ENCODE measurements at places on chromosomes 5 and 9.

- DNase-seq = no peak
These were observed 34.7 kb upstream of the ADRB2 start for GRCh38 chr5:148791696-148792095.

DNA sequence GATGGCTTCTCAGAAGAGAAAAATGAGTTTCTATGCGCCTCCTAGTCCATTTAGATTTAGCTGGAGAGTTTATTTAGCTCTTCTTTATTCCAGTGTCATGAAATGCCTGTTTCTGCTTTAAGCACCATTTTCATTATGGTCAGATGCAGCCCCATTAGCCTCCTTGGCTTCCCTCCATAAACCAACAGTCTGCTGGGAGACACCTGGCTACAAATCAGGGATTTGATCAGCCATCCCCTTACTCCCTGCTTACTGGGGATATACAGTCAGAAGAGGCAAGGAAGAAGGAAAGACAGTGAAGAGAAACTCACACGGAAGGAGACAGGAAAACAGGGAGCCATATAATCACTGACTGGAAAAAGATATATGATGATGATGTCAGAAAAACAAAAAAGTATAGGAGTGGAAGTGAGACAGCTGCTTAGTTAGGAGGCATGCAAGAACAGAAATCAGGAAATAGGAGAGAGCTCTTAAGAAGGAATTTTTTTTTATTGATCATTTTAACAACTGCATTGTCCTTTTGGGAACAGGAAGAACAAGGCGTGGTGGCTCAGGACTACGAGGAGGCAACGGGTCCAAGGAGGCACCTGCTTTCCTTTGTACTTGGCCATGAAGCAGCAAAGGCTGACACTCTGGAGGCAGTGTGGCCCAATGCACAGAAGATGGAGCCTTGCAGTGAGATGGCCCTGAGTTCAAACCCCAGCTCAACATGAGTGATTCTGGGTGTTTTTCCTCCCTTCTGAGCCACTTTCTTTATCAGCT lies 56.1 kb downstream of the MED27 start:
- no peak for DNase-seq

GRCh38 chr5:36739751-36740221 lies 133.4 kb downstream of the SLC1A3 start:
- peak; percentile 42 for DNase-seq

DNA sequence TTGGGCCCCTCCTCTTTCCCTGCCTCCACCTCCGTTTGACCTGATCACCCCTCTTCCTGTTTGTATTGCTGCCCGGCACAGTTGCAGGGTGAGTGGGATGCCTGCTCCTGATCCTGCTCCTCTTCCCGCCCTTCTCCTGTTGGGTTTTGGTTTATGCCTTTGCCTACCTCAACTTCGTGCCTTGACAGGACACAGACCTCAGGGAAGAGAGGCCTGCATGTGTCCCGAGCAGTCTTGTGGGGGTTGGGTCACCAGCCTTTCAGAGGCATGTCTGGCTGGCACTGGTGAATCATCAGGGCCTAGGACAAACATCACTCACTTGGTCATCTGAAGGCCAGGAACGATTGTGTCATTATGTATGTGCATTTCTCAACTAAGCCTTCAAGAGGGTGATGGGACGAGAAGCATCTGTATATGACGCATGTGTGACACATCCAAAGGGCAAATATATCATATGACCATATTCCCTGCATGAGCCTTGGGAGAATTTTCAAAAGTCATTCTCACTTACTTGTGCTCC lies 56.9 kb downstream of the NPR3 start:
- peak; percentile 89 for DNase-seq

DNA sequence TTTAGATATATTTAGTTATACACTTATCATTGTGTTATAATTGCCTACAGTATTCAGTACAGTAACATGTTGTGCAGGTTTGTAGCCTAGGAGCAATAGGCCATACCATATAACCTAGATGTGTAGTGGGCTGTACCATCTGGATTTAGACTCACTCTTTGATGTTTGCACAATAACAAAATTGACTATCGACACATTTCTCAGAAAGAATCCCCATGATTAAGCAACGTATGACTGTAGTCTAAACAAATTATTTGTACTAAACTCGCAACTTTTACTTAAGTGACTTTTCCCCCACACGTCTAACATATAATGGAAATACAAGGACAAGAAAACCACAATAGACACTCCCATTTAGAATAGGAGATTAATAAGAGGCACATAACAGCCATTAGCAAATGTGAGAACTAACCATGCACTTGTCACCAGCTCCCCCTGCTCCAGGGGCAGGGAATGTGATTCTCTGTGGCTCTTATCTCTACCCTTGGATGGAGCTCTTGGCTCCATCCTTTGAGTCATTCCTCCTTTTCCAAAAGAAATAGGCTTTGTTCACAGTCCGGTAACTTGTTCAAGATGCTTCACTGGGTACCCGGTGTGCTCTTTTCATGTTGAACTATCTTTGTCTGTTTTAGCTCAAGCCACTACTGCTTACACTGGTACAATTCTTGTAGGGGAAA lies 8.7 kb upstream of the B4GALT1 start:
- DNase-seq = no peak

DNA sequence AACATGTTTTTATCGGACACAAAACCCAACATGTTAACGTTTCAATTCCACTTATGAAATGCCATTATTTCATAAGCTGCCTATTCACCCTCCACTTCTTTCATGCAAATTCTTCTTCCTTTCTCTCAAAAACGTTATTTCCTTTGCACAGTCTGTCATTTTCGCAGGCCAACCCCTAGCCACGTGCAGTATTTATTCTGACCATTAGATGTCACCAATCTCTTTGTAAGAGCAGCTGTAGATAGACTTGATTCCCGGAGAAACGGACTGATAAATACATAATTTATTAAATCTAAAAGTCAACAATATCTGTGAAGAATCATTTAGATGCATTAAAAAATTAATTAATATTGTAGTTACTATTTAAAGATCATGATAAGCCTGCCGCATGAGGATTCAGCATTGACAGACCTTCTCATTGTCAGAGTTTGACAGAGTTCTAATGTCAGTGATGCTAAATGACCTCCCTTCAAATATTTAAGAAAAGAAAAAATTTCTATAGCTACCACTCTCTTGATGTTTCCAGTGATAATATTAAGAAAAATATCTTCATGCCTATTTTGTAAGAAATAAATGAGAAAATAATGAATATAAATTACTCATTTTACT lies 933.6 kb downstream of the CDH12 start:
- peak; percentile 45 for DNase-seq

DNA sequence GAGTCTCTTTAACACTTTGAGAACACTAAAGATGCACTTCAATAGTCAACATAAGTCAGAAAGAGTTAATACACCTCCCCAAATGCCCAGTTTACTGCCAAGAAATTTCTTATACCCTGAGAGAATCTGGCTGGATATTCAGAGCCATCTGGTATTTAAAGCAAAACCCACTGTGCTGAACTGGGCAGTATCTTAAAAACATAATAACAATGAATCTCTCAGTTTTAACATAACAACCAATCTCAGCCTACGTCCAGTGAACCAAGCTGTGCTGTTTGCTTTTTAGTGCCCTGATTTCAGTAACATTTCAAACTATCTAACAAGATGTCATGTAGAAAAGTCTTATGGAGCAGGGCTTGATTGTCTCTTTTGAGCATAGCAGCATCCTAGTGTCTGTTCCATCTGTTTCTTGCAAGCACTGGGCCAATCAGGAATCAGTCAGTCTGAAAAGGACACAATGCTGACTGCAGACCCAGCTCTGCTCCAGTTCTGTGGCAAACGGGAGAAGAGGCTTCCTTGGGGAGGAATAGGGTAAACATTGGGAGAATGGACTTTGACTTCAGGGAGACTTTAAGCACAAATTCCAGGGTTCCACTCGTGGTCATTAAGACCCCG lies 43.6 kb upstream of the FAM81B start:
- no peak for DNase-seq

DNA sequence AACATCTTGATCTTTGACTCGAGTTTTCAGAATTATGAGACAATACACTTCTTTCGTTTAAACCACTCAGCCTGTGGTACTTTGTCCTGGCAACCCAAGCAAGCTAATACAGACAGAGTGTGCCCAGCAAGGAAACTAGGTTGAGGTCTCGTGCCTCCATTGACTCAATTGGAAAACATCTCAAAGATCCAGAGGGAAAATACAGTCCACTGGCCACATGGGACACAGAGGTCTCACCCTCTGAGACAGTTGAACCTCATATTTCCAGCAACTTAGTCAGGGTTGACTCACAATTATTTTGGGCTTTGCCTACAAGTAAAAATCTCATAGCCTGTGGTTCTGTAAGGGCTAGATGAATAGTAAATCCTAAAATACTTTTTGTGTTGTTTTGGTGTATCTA lies 631.5 kb downstream of the MTRR start:
- DNase-seq = peak; percentile 28

GRCh38 chr9:121853617-121854395 lies 202.4 kb downstream of the DAB2IP start:
- DNase-seq = no peak

GRCh38 chr9:78678877-78679276 lies 382.0 kb downstream of the PSAT1 start:
- DNase-seq = no peak

- DNase-seq = peak; percentile 47
These were observed 78.4 kb upstream of the ITGA1 start for GRCh38 chr5:52709167-52709925.

DNA sequence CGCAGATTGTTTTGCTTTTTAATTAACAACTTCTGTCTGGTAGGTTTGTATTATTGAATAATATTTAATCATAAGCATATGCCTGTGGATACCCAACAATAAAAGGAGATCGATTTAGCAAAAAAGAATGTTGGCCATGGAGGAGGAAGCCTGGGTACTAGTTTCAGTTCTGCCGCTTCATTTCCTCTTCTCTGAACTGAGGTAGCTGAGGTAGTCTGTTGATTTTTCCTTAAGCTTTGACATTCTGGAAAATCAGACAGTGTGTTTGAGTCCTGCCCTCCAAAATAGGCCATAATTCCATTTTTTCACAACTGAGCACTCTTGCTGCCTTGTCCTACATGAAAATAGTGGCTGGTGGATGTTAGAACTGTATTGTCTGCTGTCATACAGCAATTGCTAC lies 6.0 kb upstream of the GPR21 start:
- no peak for DNase-seq

DNA sequence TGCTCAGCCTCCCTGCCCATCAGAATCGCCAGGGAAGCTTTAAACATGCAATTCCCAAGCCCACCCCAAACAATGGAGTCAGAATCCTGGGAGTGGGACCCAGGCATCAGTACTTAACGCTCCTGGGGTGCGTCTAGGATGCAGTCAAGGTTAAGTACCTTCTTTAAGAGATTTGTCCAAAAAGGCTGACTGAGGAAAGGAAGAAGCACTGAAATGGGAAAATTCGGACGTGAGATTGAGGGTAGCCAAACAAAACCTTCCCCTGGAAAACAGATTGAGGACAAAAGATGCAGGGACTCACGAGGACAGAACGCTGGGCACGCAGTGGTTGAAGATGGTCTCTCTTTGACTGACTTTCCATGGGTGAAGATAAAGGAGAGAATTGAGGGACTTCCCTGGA lies 143.5 kb downstream of the MTX3 start:
- DNase-seq = no peak

GRCh38 chr9:122815544-122815943 lies 12.8 kb downstream of the PDCL start:
- no peak for DNase-seq

DNA sequence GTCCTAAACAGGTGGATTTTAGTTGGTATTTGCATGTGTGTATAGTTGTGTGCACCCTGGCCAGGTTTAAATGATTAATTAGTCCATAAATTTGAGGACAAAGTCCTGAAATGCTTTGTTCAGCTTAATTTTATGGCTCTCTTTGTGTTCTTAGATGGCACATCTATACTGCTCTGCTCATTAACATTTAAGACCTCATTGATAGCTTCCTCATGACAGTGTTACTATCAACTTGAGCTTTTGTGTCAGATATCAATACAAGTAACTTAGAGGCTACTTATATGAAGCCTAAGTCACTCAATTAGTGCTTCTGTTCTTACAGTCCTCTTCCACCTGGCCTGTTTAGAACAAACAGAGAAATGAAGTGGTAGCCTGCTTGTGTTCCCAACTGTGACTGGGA lies 240.9 kb downstream of the TRPM3 start:
- no peak for DNase-seq

DNA sequence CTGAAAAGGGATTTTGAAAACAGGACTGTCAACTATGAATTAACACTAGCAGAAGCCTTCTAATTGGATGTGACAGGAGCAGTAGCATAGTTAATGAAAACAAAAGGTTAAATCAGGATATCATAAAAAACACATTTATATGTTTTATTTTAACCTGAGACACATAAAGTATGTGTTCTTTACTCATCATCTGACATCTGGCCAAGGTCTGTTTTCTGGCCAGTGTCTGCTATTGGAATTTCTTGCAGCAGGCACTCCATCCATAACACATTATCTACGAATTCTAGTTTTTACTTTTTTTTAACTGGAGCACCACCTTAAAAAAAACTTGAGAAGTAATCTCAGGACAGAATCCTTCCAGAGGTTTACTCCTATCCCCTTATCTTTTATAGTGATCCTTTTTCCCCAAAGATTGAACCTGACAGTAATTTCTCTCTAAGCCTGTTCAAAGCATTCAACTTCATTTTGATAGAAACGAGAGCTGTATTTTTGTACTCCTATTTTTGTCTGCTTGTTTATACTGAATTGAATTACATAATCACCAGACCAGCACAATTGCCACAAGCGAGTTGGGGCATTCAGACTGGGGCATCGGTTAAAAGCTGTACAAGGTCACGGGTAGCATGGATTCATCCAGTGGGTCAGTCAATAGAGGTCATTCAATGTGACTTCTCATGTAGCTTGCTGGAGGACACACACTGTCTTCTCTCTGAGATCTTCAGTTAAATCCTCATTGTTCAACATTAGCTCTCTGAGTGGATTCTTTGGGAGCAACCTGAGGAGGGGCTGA lies 205.6 kb upstream of the CLINT1 start:
- DNase-seq = peak; percentile 41

DNA sequence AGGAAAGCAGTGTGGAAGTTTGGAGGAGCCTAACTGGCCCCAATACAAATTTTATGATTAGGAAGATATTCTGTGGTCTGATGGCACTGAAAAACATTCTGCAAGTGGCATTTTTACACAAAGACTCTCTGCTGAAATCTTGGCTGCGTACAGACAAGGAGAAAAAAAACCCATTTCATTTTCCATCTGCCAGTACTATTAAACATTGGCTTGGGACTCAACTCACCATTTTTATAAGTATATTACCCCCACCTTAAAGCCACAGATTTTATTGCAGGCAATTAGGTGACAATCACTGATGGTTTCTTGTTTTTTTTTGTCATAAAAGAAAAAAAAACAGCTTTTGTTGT lies 206.9 kb downstream of the PTTG1 start:
- DNase-seq = no peak

- DNase-seq = no peak
These were observed 416.1 kb upstream of the IRX4 start for GRCh38 chr5:2298781-2299180.

- DNase-seq = no peak
These were observed 424.8 kb upstream of the SMC2 start for GRCh38 chr9:103669296-103669695.

- no peak for DNase-seq
These were observed 93.3 kb downstream of the OTULIN start for GRCh38 chr5:14757850-14758249.

All from fibroblast of skin of right quadriceps (primary cell).